ENCODE measurements at places on chromosomes 11 and 22.

GRCh38 chr22:23060612-23061400, 9.5 kb upstream of the GNAZ start:
- DNase-seq: no peak

- DNase-seq: no peak
Measured at GRCh38 chr11:44868455-44869421, 81.9 kb downstream of the TP53I11 start.

GRCh38 chr11:32792948-32793475, 1.4 kb downstream of the CCDC73 start:
- no peak for DNase-seq

GRCh38 chr11:10622957-10623791, 54.7 kb upstream of the LYVE1 start:
- no peak for DNase-seq

- no peak for DNase-seq
Measured at GRCh38 chr11:8745431-8746253, 63.0 kb downstream of the RPL27A start.

DNA sequence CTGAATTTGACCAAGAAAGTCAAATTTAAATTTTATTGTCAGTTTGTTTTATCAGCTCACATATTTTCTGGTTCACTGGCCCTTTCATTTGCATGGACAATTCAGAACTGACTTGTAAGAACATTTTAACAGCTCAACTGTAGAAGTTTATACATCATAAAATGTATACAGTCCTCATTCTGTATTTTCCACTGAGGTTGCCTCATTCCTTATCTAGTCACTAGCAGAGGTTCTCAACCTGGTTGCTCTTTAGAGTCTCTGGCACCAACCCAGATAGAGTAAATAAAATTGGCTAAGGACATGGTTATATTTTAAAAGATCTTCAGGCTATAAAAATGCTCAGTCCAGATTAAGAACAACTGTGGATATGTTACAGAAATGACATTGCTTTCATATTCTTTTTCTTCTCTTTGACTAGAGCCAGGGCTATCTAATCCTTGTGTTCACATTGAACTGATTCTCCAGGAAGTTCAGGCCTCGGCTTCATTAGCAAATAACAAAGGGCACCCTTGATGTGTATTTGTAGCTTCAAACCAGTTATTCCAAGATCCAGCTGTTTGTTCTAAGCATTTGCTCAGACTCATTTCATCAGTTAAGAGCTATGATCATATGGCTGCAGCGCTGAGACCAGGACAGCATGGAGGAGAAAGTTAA, 782.5 kb downstream of the ETS1 start:
- no peak for DNase-seq

DNA sequence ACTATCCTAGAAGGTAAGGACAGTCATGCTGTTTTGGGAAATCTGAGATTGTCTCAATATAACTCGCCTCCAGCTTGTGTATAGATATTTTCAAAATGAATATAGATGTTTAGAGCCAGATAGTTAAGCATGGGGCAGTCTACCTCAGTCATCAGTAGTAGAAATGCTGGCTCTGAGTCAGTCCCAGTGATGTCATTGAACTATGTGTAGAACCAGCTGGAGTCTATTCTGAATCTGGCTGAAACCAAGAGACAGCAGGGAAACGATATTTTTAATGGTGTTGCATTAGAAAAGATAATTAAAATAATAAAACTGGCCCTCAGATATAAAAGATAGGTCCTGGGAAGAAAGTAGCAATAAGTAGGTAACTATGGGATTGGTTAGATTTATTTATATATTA, 25.9 kb downstream of the PIWIL4 start:
- no peak for DNase-seq

DNA sequence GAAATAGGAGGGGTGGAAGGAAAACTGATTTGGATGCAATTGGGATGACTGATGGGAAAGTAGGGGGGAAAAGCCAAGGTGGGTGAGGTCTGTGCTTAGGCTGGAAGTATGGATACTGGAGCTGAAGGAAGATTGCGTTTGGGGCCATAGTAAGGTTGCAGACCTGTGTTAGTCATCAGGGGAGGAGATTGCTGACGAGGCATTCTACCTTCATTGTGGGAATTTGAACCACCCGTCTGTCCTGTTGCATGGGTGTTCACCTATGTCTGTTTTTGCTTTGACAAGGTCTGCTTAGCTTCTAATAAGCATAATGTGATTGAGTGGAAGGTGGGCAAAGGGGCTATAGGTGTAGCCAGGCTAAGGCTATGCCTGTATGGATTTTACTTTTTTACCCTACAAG, 323.8 kb downstream of the BLID start:
- DNase-seq: no peak

DNA sequence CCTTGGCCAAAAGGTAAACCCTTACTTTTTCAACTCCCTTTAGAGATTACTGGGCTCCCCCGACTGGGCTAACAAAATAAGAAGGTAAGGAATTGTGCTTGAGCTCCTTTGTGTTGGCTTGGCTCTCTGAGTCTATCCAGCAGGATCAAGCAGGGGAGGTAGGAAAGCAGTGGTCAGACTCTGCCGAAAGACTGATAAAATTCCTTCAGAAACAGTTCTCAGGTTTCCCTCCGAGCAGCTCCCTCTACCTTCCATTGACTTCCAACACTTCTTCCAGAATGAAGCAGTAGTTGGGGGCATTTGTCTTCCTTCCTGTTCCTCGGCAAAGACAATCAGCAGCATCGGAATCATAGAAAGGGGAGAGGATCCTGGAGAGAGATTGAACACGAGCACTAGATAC, 16.1 kb upstream of the CARD18 start:
- DNase-seq: no peak

- peak; percentile 85 for DNase-seq
Measured at GRCh38 chr11:3001496-3001895, 9.4 kb upstream of the NAP1L4 start.

GRCh38 chr11:17730608-17731462, 3.7 kb upstream of the KCNC1 start:
- peak; percentile 74 for DNase-seq

GRCh38 chr11:125173556-125173955, 9.0 kb downstream of the PKNOX2 start:
- no peak for DNase-seq

DNA sequence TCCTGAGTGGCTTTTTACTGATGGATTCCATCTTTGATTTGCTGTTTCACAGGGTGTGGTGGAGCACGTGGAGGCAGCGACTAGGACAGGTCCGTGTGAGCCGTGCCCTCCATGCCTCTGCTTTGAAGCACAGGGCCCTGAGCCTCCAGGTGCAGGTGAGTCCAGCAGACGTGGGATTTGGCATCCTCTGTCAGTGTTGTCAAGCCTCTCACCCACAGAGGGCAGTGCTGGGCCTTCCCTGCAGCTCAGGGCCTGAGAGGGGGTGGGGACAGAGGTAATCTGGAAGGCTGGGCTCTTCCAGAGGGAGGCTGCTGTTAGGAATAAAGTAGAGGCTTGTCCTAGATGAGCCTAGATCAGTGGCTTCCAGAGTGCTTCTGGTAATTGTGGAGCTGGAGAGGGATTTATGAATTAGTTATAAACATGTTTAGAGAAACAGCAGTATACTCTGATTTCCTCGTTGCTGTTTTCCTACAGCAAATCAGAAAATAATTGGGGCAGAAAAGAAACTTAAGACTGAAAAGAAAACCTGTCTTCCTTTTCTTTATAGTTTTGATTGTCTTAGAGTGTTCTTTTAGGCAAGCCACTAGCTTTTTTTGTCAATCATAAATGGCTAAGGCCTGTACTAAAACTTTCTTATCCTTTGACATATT, 65.0 kb downstream of the SFI1 start:
- no peak for DNase-seq

- no peak for DNase-seq
Measured at GRCh38 chr11:91947215-91947820, 277.3 kb upstream of the FAT3 start.

DNA sequence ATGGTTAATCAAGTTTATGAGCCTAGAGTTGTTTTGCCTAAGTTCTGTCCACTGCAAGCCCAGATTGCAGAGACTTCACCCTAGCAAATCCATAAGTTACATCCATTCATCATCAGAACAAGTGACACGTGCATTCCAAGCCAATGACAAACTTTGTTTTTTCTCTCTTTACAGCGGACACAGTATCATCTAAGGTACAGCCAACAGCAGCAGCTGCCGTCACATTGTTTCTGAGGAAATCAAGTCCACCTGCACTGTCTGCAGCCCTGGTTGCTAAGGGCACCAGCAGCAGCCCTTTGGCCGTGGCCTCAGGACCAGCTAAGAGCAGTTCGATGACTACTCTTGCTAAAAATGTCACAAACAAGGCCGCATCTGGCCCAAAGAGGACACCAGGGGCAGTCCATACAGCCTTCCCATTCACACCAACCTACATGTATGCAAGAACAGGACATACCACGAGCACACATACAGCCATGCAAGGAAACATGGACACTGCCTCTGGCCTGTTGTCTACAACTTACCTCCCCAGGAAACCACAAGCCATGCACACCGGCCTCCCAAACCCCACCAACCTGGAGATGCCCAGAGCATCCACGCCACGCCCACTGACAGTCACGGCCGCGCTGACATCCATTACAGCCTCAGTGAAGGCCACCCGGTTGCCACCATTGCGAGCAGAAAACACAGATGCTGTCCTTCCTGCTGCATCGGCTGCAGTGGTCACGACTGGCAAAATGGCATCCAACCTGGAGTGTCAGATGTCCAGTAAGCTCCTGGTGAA, 155.8 kb downstream of the C11orf91 start:
- no peak for DNase-seq
